ENCODE measurements at places on chromosomes 7 and 10. TPM values are rescaled to one million over a fixed set of nuclear protein-coding genes. Genes with fewer than 3 reads are reported as not detected.

GRCh38 chr7:2002561-2003450, 229.9 kb downstream of the MAD1L1 start:
- no peak for DNase-seq
- H3K27me3 ChIP-seq: no peaks in the 10 kb centered on the region
- H3K4me1 ChIP-seq: no peaks in the 10 kb centered on the region
- no peak overlapping the region for H3K4me3 ChIP-seq
- no peaks in the 10 kb centered on the region for H3K36me3 ChIP-seq

GRCh38 chr10:70925377-70926225, 37.2 kb upstream of the PCBD1 start:
- no peaks in the 10 kb centered on the region for H3K4me1 ChIP-seq
- peak; percentile 12 for DNase-seq

DNA sequence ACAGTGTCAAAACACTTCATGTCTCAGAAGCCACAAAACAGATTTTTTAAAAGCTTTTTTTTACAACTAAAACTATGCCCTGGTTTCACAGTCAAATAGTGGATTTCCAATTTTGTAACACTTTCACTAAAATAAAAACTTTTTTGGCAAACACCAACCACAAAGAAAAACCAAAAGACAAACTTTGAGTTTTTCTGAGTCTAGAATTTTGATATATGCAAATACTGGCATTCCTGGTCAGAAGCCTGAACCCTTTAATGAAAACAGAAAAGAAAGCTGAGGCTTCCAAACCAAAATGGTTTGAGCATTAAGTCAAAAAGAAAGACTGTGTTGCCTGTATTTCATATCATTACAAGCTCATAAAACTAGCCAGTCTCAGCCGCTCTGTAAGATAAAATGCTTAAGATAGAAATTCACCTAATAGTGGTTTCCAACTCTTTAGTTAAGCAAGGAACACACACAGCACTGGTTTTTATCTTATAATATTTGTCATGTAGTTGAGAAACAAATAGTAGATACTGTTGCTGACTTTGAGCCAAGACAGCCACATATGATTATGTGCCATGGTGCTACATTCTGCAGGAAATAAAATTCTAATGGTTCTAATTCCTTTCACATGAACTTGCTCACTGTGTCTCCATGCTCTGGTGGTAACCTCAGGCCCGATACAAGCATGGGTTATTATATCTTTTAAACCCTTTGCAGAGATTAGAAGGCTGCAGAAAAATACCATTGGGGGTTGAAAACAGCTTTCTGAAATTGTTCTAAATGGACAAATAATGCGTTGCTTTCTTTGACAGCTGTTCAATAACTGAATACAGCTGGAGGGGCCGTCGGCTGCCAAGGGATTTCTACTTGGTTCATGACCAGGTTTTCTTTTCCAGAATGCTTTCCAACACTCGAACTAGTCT, 49.4 kb downstream of the FAM171A1 start:
- DNase-seq: no peak
- H3K4me3 ChIP-seq: no peak overlapping the region
- H3K27me3 ChIP-seq: peaks cover 3% of the 10 kb centered on the region
- no peaks in the 10 kb centered on the region for H3K36me3 ChIP-seq

DNA sequence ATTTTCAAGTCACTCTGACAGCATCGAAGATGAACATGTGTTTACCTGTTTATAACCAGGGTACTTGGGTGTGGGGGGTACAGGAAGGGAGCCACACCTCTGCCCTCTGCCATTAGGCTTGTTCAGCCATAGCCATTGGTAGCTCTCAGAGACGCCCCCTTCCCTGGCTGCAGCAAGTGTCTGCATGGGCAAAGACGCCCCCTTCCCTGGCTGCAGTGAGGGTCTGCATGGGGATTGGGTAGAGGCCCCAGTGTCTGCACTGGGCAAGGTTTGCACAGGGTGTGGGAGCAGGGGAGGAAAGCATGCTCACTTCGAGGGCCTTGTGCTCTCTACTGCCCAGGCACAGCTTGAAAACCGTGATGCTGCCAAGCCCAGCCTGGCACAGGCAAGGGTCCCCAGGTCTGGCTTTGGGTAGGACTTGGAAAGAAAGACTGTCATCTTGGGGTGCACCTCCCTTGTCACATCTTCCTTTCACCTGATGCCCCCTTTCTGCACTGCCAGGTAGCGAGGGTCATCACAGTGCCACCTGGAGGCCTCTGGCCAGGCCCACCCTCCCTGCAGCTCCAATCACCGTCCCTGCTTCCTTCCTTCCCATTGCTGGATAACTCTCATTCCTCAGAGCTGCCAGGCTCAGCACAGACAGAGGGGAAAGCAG, 3.7 kb downstream of the TMEM225B start:
- no peaks in the 10 kb centered on the region for H3K4me1 ChIP-seq
- no peak overlapping the region for H3K27ac ChIP-seq
- DNase-seq: no peak
- H3K27me3 ChIP-seq: no peaks in the 10 kb centered on the region

GRCh38 chr10:71736570-71736952, 17.0 kb upstream of the C10orf105 start:
- peaks cover 95% of the 10 kb centered on the region for H3K4me1 ChIP-seq
- peak overlapping the region; percentile 83 for H3K27ac ChIP-seq

- H3K27me3 ChIP-seq: peaks cover 9% of the 10 kb centered on the region
- H3K4me3 ChIP-seq: no peak overlapping the region
- no peak for DNase-seq
- H3K4me1 ChIP-seq: no peaks in the 10 kb centered on the region
- no peak overlapping the region for H3K27ac ChIP-seq
- no peaks in the 10 kb centered on the region for H3K36me3 ChIP-seq
These were observed 130.8 kb upstream of the GPR26 start for GRCh38 chr10:123535386-123535785.

DNA sequence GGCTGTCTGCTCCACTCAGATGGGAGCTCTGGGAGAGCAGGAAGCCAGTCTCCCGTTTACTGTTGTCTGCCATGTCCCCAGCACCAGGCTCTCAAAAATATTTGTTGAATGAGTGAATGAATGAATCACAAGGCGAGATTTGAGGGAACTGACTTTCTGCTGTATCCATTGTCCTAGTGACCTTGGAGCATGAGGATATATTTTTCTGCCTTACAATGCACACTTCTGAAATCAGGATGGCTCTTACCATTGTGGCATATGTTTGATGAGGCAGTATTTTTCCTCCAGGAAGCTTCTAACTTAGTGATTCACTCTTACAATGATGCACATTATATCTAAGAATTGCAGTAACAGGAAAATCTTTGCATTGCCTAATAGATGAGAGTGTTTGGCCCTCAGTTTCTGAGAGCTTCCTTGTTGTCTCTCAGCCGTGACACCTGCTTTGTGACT, 136.4 kb downstream of the RPS24 start:
- H3K36me3 ChIP-seq: no peaks in the 10 kb centered on the region
- H3K27me3 ChIP-seq: no peaks in the 10 kb centered on the region
- no peak overlapping the region for H3K4me3 ChIP-seq
- DNase-seq: no peak

DNA sequence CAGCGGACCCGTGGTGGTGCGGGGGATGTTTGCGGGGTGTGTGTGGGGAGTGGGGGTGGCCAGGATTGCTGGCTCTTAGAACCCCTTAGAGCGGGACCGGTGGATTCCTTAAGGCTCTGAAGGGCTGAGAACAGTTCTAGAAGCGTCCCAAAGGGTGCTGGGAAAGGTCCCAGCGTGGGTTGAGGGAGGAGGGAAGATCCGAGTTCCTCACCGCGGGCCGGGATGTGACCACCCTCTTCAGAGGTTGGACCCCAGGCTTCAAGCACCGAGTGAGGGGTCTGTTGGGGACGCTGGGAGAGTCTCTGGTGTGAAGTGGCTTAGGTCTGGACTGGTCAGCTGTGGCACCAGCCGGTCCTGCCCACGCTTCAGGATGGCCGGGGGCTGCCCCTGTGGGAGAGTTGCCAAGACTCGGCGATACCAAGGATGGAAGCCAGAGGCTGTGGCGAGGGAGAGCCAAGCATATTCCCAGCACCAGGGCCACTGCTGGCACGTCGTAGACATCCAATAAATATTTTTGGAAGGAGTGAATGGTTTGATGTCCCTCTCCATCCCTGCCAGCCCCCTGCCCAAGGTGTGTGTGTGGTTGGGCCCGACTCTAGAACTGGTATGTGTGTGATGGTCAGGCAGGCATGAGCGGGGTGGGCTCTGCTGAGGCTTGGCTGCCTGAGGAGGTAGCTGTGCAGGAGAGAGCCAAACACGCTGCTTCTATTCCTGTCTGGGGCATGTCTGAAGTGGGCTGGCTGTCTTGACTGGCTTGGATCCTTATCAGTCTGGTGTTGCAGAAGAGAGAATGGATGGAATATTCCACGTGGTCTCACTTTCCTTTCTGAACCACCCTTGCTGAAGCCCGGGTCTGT, 19.2 kb downstream of the ZNF775 start:
- H3K36me3 ChIP-seq: no peaks in the 10 kb centered on the region
- no peak for DNase-seq
- H3K27ac ChIP-seq: no peak overlapping the region
- no peak overlapping the region for H3K4me3 ChIP-seq
- H3K27me3 ChIP-seq: no peaks in the 10 kb centered on the region

DNA sequence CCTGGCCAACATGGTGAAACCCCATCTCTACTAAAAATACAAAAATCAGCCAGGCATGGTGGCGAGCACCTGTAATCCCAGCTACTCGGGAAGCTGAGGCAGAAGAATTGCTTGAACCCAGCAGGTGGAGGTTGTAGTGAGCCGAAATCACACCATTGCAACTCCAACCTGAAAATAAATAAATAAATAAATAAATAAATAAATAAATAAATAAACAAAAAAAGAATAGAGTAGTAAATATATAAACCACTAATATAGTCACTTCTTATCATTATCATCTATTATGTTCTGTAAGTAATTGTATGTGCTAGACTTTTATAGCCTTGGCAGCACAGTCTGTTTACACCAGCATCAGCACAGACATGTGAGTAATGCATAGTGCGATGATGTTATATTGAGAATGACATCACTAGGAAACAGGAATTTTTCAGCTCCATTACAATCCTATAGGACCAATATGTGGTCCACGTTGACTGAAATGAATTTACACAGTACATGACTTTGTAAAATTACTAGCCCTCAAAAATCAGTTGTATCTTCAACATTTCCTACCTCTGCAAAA, 385.4 kb upstream of the ANKRD30A start:
- H3K27ac ChIP-seq: no peak overlapping the region
- no peak overlapping the region for H3K4me3 ChIP-seq
- no peak for DNase-seq

GRCh38 chr7:79506481-79506880, 53.0 kb upstream of the MAGI2 start:
- H3K4me1 ChIP-seq: no peaks in the 10 kb centered on the region
- H3K27me3 ChIP-seq: no peaks in the 10 kb centered on the region
- no peak for DNase-seq
- H3K36me3 ChIP-seq: no peaks in the 10 kb centered on the region
- H3K27ac ChIP-seq: no peak overlapping the region

PTER gene
- total RNA-seq: 17.8 TPM

ACSM6 gene
- total RNA-seq: not detected

IGFBP1 gene
- not detected for total RNA-seq

NAT16 gene
- not detected for total RNA-seq
